PC-9 (cell line): ENCODE measurements at places on chromosomes 2 and 18. TPM values are rescaled to one million over a fixed set of nuclear protein-coding genes. Genes with fewer than 3 reads are reported as not detected.
A peak's percentile ranks its signal among the peaks of the same experiment; 100 is the strongest.

M1AP gene
- 4.5 and 7.7 TPM in 2 replicates for total RNA-seq

CYP1B1 gene
- 36.3 and 39.4 TPM in 2 replicates for total RNA-seq

LDLRAD4 gene
- 1.2 and 1.7 TPM in 2 replicates for total RNA-seq

KIF5C gene
- total RNA-seq, result 0.07 and 0.23 TPM in 2 replicates

NR4A2 gene
- total RNA-seq, result 2.3 and 3.0 TPM in 2 replicates

AFF3 gene
- not detected in 2 replicates for total RNA-seq

SCRN3 gene
- total RNA-seq, result 26.9 and 28.7 TPM in 2 replicates

ANKRD30B gene
- total RNA-seq, result not detected in 2 replicates

SERPINB11 gene
- total RNA-seq, result not detected in 2 replicates

TAF4B gene
- total RNA-seq, result 2.3 and 2.8 TPM in 2 replicates

KCNS3 gene
- 28.8 and 34.9 TPM in 2 replicates for total RNA-seq

KLHL29 gene
- total RNA-seq, result 3.1 and 3.4 TPM in 2 replicates

RGPD3 gene
- 0.09 TPM in 1 of 2 replicates, not detected in the other for total RNA-seq

GRCh38 chr2:238501311-238501710 lies 74.6 kb downstream of the ASB1 start:
- no peaks in the 10 kb centered on the region for H3K36me3 ChIP-seq
- H3K27me3 ChIP-seq, result peaks cover 81% of the 10 kb centered on the region
- DNase-seq, result no peak
- H3K4me1 ChIP-seq, result no peaks in the 10 kb centered on the region
- H3K4me3 ChIP-seq, result no peak overlapping the region

GRCh38 chr2:25286025-25286400 lies 55.7 kb downstream of the DNMT3A start:
- H3K27me3 ChIP-seq, result no peaks in the 10 kb centered on the region
- H3K27ac ChIP-seq, result no peak overlapping the region
- no peak for DNase-seq
- no peaks in the 10 kb centered on the region for H3K4me1 ChIP-seq
- H3K36me3 ChIP-seq, result no peaks in the 10 kb centered on the region

- peaks cover 45% of the 10 kb centered on the region for H3K4me1 ChIP-seq
- no peaks in the 10 kb centered on the region for H3K27me3 ChIP-seq
- H3K27ac ChIP-seq, result peak overlapping the region; percentile 80
- no peaks in the 10 kb centered on the region for H3K36me3 ChIP-seq
Measured at GRCh38 chr2:84940831-84941412, 30.0 kb upstream of the KCMF1 start.

- no peak for DNase-seq
- no peaks in the 10 kb centered on the region for H3K27me3 ChIP-seq
- no peak overlapping the region for H3K4me3 ChIP-seq
- H3K4me1 ChIP-seq, result no peaks in the 10 kb centered on the region
Measured at GRCh38 chr18:27994571-27994970, 182.4 kb downstream of the CDH2 start.

DNA sequence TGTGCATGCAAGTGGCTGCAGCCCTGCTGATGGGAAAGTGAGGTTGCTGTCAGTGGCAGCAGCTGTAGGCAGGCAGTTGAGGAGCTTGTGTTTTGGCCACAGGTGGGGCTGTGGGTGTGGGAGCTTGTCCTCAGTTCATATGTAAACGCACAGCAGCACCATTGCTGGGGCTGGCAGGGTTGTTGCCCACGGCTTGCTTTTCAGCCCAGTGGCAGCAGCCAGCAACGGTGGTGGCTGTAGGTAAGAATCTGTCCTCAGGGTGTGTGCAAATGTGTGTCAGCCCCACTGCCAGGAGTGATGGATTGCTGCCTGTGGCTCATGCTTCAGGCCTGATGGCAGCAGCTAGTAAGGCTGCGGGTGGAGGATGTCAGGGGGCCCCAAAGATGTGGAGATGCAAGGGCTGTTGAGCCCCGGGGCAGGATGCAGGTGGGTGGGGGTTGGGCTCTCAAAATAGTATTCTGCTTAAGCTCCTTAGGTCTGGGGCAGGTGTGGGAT lies 141.3 kb upstream of the THUMPD2 start:
- DNase-seq, result no peak
- H3K36me3 ChIP-seq, result no peaks in the 10 kb centered on the region
- H3K27me3 ChIP-seq, result no peaks in the 10 kb centered on the region
- H3K4me1 ChIP-seq, result no peaks in the 10 kb centered on the region
- H3K4me3 ChIP-seq, result no peak overlapping the region

- no peaks in the 10 kb centered on the region for H3K27me3 ChIP-seq
- H3K4me3 ChIP-seq, result no peak overlapping the region
- H3K27ac ChIP-seq, result peak overlapping the region; percentile 80
- DNase-seq, result no peak
Measured at GRCh38 chr2:218963601-218964000, 4.1 kb downstream of the CDK5R2 start.

GRCh38 chr2:200306931-200307723 lies 634 bp downstream of the SPATS2L start:
- no peaks in the 10 kb centered on the region for H3K36me3 ChIP-seq
- DNase-seq, result no peak
- H3K4me3 ChIP-seq, result peak overlapping the region; percentile 86
- H3K27me3 ChIP-seq, result no peaks in the 10 kb centered on the region
- peaks cover 69% of the 10 kb centered on the region for H3K4me1 ChIP-seq

GRCh38 chr2:77995161-77995560 lies 473.0 kb upstream of the LRRTM4 start:
- H3K36me3 ChIP-seq, result no peaks in the 10 kb centered on the region
- H3K4me3 ChIP-seq, result no peak overlapping the region
- H3K4me1 ChIP-seq, result no peaks in the 10 kb centered on the region
- no peak for DNase-seq
- H3K27ac ChIP-seq, result no peak overlapping the region

GRCh38 chr2:86047575-86048382 lies 57.9 kb downstream of the POLR1A start:
- no peak for DNase-seq
- H3K4me3 ChIP-seq, result no peak overlapping the region
- H3K27me3 ChIP-seq, result no peaks in the 10 kb centered on the region
- peaks cover 20% of the 10 kb centered on the region; the same call in 1 of the 2 replicates for H3K36me3 ChIP-seq
- H3K4me1 ChIP-seq, result no peaks in the 10 kb centered on the region

DNA sequence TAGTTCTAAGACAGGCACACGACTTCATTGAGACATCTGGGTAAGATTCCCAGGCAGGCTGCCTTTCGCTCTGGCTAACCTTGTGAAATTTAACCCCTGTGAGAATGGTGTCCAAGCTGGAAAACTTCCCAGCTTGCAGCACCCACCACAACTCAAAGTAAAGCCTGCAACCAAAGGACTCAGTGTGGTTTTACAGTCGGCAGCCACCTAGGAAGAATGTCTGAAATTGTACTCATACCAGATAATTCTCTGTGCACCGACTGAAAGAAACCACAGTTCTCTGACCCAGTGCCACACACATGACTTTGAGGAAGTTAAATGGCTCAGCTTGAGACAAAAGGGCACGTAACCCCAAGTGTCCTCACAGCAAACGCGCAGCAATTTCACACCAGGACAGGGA lies 125.7 kb downstream of the RBMS1 start:
- H3K27ac ChIP-seq, result no peak overlapping the region
- H3K4me3 ChIP-seq, result no peak overlapping the region
- no peaks in the 10 kb centered on the region for H3K27me3 ChIP-seq

GRCh38 chr2:23637011-23637778 lies 252.2 kb downstream of the KLHL29 start:
- no peak for DNase-seq
- no peak overlapping the region for H3K27ac ChIP-seq
- no peaks in the 10 kb centered on the region for H3K36me3 ChIP-seq
- H3K27me3 ChIP-seq, result no peaks in the 10 kb centered on the region
- no peaks in the 10 kb centered on the region for H3K4me1 ChIP-seq
- H3K4me3 ChIP-seq, result no peak overlapping the region

DNA sequence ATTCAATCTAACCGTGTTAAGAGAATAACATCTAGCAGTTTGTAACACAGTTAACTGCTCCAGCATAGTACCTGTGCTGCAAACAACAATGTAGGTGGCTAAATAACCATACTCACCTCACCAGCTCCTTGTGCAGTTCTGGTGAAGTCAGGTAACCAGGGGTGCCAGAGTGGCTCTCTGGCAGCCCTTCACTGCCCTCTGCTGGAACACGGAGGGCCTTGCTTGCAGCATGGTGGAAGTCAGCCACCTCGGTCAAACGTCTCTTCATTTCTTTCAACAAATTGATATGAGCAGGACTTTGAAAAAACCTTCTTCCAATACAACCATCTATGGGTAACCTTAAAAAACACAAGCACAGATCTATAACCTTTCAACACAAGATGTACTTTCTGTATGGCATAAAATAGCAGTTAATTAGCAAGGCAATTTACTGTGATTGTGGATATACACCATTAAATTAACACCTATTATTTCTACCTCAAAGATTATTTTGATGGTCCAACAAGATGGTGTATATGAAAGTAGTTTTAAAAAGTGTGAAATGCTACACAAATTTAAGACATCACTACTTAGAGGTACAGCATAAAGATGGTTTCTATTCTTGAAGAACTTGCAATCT lies 56.6 kb downstream of the EPG5 start:
- DNase-seq, result peak; percentile 62
- no peaks in the 10 kb centered on the region for H3K4me1 ChIP-seq
- peaks cover 29% of the 10 kb centered on the region for H3K36me3 ChIP-seq
- H3K27me3 ChIP-seq, result no peaks in the 10 kb centered on the region

GRCh38 chr2:101473591-101473910 lies 1.4 kb downstream of the RFX8 start:
- H3K36me3 ChIP-seq, result no peaks in the 10 kb centered on the region
- H3K27me3 ChIP-seq, result no peaks in the 10 kb centered on the region
- H3K27ac ChIP-seq, result no peak overlapping the region
- no peak for DNase-seq

DNA sequence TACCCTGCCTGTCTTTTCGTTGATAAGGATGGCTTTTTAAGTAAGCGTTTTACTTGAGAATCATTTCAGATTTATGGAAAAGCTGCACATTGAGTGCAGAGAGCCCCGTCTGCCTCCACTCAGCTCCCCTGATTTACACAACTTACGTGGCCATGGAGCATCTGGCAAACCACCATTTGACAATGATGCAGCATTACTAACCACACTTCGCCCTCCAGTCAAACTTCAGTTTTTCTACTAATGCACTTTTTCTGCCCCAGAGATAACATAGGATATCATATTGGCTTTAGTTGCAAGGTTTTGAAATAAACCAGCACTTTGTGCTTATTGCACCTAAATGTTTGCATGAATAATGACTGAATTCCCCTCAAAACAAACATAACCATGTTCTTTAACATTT lies 165.1 kb upstream of the TPO start:
- peaks cover 71% of the 10 kb centered on the region for H3K27me3 ChIP-seq
- no peak overlapping the region for H3K27ac ChIP-seq
- DNase-seq, result no peak
- H3K4me1 ChIP-seq, result no peaks in the 10 kb centered on the region
- H3K36me3 ChIP-seq, result no peaks in the 10 kb centered on the region
- no peak overlapping the region for H3K4me3 ChIP-seq

DNA sequence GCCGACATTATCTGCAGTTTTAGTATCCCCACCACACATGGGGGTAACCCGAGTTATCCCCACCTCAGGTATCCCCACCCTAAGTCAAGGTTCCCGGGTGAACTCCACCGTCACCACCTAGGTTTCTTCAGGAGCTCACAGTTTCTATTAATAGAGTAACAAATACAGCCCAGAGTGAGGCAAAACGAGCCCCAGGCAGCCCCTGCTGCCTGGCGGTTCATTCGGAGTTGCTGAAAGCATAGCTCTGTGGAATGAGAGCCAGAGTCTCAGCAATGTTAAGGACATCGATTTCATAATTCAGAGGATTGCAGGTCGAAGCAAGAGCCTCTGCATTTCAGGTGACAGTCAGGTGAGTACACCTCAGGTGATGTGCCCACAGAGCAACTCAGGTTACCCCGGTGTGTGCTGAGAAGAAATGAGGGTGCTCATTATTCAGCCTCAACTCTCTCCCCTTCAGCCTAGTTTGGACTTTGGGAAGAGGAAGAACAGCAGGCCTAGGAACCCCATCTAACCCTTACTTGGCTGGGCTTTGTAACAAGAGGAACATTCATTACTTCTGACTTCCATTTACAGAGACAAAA lies 10.7 kb downstream of the SATB2 start:
- no peaks in the 10 kb centered on the region for H3K27me3 ChIP-seq
- H3K4me3 ChIP-seq, result no peak overlapping the region
- no peak overlapping the region for H3K27ac ChIP-seq
- H3K4me1 ChIP-seq, result no peaks in the 10 kb centered on the region
- no peaks in the 10 kb centered on the region for H3K36me3 ChIP-seq
- no peak for DNase-seq

DNA sequence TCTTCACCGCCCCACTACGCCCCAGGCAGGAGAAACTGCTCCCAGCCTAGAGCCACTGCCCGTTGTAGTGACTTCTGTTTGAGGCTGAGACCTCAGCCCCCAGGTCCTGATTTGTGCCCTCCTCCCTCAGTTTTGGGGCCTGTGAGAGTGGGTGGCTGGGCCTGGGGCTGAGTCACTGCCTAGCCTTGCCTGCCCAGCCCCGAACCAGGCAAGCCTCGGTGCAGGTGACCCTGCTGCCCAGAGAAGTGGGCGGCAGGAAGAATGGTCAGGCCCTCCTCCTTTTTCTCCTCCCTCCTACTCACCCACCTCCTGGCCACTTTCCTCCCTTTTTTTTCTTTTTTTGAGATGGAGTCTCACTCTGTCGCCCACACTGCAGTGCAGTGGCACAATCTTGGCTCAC lies 66.6 kb downstream of the ZFP36L2 start:
- peak overlapping the region; percentile 95 for H3K27ac ChIP-seq
- H3K27me3 ChIP-seq, result no peaks in the 10 kb centered on the region
- peak overlapping the region; percentile 22; the same call in 1 of the 2 replicates for H3K4me3 ChIP-seq
- H3K36me3 ChIP-seq, result no peaks in the 10 kb centered on the region
- H3K4me1 ChIP-seq, result peaks cover 55% of the 10 kb centered on the region
- DNase-seq, result peak; percentile 41

DNA sequence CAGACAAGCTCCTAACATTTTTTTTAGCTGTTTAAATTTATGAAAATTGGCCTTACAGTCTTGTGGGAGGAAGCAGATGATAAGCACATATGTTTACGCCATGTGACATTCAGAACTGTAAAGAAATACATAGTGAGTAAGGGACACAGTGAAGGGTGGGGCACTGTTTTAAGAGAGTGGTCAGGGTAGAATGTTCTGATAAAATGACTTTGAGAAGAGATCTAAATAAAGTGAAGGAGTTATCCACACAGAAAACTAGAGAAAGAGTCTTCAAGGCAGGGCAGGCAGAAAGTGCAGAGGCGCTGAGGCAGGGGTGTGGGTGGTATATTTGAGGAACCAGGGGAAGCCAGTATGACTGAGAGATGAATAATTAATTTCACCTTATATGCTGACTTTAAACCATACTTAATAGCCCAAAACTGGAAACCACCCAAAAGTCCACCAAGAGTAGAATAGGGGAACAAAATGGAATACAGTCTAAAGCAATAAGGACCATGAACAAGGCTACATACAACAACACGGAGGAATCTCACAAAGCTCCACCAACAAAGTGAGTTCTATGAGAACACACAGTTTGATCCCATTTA lies 8.6 kb downstream of the MREG start:
- peak overlapping the region; percentile 98 for H3K27ac ChIP-seq
- peaks cover 57% of the 10 kb centered on the region for H3K4me1 ChIP-seq
- H3K27me3 ChIP-seq, result no peaks in the 10 kb centered on the region
- H3K4me3 ChIP-seq, result no peak overlapping the region
- DNase-seq, result no peak
- H3K36me3 ChIP-seq, result peaks cover 9% of the 10 kb centered on the region; the same call in 1 of the 2 replicates

DNA sequence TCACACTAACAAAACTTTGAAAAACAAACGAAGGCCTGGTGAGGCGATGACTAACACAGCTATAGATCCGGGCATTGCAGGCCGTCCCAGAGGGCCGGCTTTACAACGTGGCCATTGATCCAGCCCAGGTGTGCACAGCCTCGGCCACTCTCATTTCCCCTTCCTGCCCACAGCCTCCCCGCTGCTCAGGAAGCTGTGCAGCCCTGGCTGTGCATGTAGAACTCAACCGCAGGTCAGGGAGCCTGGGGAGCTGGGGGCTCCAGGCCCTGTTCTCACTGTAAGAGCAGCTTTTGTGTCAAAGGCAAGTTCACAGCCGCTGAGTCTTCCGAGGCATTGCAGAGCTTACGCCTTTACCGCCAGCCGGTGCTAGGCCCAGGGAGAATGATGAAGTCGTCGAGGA lies 87.2 kb downstream of the LONRF2 start:
- H3K4me1 ChIP-seq, result no peaks in the 10 kb centered on the region
- no peak overlapping the region for H3K27ac ChIP-seq
- H3K4me3 ChIP-seq, result no peak overlapping the region
- H3K36me3 ChIP-seq, result no peaks in the 10 kb centered on the region
